AG04449 (cell line): ENCODE measurements at places on chromosomes 6 and 20.
A peak's percentile ranks its signal among the peaks of the same experiment; 100 is the strongest.

GRCh38 chr20:62734881-62735280 lies 26.2 kb downstream of the NTSR1 start:
- no peak for DNase-seq

DNA sequence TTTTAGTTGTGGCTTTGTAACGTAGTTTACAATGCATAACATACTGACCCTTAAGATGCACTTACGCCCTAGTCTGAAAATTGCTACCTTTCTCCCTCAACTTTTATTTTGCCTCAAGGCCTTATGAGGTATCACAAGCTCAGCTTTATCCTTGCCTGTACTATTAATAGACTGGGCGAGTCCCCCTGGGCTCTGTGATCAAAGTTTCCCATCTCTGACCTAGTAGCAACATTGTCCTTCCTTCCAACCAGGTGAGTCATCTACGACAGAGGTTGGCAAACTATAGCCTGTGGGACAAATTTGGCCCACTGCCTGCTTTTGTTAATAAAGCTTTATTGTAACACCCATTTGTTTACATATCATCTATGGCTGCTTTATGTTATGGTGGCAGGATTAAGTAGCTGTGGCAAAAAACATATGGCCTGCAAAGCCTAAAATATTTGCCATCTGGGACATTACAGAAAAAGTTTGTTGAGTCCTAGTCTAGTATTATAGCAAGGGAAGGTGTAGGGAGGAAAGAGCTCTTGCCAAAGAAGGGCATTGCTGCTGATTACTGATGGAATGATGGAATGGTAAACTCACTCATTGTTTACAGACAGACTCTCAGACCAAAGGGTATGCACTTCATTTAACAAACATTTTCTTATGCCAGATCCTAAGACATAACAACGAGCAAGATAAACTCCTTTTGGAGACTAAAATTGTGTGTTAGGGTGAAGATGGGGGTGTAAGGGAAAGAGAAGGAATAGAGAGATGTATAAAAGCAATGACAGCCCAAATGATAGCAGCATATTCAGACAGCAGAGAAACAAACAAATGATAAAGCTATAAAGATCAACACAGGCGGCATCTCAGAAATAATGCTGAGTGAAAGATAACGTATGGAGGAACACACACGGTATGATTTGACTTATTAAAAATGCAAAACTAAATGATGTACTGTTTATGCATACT lies 74.2 kb downstream of the SLC22A23 start:
- DNase-seq = no peak

GRCh38 chr6:148508401-148509041 lies 165.9 kb downstream of the SASH1 start:
- DNase-seq = no peak

DNA sequence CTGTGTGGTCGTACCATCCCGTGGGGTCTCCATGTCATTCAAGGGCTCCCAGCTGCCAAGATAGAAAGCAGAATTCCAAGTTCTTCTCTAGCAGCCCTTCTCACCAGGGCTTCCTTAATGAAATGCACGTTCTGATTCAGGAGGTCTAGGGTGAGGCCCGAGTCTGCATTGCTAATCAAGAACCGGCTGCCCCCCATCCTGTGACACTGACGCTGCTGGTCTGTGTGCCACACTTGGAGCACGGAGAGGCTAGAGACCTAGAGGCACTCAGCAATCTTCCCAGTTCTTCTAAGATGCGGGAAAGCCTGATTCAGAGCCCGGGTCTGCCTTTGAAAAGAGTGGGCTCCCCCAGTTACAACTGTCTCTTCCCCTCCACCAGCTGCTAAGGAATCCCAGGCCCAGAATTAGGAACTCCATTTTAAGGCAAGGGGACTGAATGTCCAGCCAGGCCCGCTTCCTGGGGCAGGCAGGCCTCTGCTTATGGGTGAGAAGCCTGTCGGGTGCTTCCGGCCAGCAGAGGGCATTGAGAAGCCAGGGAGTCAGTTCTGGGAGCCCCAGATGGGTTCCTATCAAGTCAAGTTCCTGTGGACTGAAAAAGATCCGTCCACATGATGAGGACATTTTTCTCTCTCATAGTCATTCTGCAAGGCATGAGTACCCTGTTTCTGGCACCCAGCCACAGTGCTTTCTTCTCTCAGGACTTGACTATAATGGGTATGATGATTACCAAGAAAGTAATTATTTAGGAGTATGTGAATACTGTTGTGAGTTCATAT lies 69.8 kb upstream of the RIN2 start:
- peak; percentile 76 for DNase-seq
